Right ventricle myocardium inferior (tissue), 1 donor: ENCODE measurements at places on chromosomes 1 and 21. TPM values are rescaled to one million over a fixed set of nuclear protein-coding genes. Genes with fewer than 3 reads are reported as not detected.

Gene C1orf56
- 6.6 TPM for total RNA-seq

Gene AGT
- 74.5 TPM for total RNA-seq

Gene C1orf141
- total RNA-seq: not detected

Gene LY9
- total RNA-seq: not detected

Gene CD58
- total RNA-seq: 30.1 TPM

Gene PEX19
- total RNA-seq: 102 TPM

Gene OLIG2
- not detected for total RNA-seq

Gene NCMAP
- 0.22 TPM for total RNA-seq

Gene KRTAP12-2
- not detected for total RNA-seq

Gene RGSL1
- not detected for total RNA-seq

Gene KCNJ9
- total RNA-seq: not detected

Gene HMGCL
- 32.8 TPM for total RNA-seq

Gene FCRL1
- total RNA-seq: not detected

Gene MANEAL
- 1.2 TPM for total RNA-seq

Gene LEFTY2
- 0.19 TPM for total RNA-seq

Gene PTGFR
- total RNA-seq: 1.3 TPM

- no peak for DNase-seq
Measured at GRCh38 chr1:34330061-34330460, 153.4 kb downstream of the C1orf94 start.

- no peak for DNase-seq
Measured at GRCh38 chr1:53593758-53594380, 134.7 kb downstream of the DMRTB1 start.

GRCh38 chr21:46082963-46083790, 14.7 kb upstream of the COL6A2 start:
- DNase-seq: no peak

GRCh38 chr1:47160716-47161115, 23.5 kb downstream of the CYP4A22 start:
- no peak for DNase-seq

GRCh38 chr21:38500073-38500472, 1.8 kb upstream of the ERG start:
- DNase-seq: no peak

DNA sequence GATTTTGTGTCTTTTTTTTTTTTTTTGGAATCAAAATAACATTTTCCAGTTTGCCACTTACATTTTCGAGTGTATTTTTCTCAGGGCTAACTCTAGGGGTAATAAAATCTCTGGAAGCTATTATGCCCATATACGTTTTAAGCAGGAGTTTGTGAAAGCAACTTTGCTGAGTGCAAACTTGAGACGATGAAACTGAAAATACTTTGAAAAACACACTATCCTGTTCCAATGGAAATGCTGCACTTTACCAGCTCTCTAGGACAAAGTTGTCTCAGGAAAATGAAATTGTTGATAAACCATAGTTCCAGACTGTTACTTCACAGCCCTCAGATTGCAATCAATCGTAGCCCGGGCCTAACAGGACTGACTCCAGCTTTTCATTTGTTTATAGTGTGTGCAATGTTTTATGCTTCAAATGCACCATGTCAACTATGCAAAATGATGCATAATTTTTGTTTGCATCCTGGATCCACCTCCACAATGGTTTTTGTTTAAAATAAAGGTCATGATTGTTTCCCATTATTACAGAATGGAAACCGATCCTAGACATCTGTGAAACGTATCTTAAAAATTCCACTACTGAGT, 220.6 kb upstream of the PKN2 start:
- no peak for DNase-seq

DNA sequence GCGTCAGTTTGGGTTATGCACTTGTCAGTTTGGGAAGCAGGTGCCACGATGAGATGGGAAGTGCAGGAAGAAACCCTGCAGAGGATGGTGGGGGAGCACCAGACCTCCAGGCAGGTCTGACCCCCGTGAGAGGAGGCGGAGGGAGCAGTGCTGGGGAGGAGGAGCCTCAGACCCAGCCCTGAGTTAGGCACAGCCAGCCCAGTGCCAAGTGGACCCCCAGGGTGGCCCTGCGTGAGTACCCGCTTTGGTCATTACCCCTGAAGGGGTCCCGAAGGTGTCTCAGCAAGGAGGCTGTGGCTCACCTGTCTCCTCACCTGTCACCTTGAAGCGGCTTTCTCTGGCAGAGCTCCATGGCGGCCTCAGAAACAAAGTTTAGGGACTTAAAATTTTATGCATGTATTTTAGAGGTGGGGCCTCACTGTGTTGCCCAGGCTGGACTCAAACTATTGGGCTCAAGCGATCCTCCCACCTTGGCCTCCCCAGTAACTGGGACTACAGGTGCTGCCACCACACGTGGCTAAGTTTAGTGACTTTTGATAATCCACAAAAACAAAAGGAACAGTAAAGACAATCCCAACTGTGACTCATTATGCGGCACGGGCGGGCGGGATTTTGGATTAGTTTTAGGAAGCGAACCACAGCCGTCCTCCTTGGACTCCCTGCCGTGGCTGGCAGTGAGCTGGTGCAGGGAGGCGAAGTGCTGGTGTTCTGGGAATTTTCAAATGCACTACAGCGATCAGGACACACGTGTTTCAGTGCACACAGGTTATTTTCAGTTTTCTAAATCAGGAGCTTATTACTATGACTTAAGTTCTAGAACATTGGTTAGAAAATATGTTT, 4.7 kb downstream of the AGPAT3 start:
- no peak for DNase-seq

DNA sequence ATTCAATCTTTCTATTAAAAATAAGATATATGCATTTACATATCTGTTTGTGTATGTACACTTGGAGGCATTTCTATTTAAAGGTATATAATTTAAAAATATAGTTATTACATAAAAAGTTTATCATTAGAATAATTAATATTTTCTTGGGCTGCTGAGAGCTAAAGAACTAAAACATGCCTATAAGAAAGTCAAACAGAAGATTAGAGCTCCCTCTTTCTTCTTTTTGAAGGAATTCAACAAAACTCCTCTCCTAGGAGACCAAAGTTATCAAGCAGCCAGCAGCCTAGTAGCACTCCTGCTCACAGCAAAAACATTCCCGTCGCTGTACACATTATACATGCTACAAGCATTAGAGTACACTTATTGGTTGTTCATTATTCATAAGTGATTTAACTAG, 216.4 kb downstream of the VAV3 start:
- no peak for DNase-seq

GRCh38 chr1:183244466-183244865, 58.4 kb downstream of the LAMC2 start:
- DNase-seq: peak; percentile 84

DNA sequence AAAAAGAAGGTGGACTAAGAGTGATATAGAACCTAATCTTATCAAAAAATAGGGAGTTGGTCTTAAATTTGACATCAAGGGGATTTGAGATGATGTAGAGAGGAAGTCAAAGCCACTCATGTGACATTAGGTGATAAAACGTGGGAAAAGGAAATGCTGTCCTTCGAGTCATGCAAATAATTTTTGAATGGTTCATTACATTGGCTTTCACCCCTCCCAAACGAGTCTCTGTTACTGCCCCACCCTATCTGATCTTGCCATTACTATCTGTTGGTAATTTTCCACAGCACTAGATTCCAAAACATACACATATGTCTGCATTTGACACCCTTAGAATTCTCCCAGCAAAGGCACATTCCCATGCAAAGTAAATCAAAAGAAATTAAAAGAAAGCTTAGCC, 531.1 kb upstream of the ADAMTS5 start:
- no peak for DNase-seq

DNA sequence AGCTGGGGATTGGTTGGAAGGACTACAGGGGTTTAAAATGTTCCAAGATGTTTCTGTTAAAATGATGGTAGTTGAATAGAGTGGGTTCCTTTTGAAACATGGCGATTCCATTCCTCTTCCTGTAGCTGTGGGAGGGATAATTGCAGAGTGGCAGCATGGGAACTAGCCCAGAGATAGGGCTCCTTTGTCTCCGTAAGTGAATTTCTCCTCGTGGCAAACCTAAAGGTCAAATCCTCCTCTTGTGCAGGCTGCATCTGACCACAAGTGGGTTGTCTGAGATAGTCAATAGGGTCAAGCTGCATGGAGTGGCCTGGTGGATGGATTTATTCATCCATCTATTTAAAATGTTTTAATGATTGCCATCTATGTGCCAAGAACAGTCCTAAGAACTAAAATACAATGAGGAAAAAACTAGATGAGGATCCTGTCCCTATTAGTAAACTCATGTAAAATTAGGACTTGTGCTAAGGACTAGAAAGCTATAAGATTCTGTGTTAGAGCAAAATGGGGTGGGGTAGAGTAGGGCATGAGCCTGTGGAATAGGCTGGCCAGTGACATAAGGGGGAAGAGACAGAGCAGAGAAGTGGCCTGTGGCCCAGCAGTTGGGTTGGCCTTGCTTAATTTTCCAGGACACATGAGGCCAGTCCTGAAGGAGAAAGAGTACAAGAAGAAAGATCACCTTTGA, 89.1 kb upstream of the IVNS1ABP start:
- DNase-seq: no peak

DNA sequence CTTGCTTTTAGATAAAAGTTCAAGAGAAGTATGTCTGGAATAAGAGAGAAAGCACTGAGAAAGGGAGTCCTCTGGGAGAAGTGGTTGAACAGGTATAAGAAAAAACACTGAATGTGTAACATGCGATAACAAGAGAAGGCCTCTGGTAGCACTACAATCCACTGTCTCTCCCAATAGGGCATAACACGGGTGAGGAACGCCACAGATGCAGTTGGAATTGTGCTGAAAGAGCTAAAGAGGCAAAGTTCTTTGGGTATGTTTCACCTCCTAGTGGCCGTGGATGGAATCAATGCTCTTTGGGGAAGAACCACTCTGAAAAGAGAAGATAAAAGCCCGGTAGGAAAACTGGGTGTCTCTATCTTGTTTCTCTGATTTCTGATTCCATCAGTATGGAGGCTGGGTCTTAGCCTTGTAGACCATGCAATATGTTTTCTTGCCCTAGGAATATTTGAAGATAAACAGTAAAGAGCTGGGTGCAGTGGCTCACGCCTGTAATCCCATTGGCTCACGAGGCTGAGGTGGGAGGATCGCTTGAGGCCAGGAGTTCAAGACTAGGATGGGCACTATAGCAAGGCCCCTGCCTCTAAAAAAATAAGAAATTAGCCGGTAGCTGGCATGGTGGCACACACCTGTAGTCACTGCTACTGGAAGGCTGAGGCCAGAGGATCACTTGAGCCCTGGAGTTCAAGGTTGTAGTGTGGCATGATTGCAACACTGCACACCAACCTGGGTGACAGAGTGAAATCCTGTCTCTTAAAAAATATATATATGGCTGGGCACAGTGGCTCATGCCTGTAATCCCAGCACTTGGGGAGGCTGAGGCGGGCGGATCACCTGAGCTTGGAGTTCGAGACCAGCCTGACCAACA, 40.4 kb downstream of the DAP3 start:
- no peak for DNase-seq

DNA sequence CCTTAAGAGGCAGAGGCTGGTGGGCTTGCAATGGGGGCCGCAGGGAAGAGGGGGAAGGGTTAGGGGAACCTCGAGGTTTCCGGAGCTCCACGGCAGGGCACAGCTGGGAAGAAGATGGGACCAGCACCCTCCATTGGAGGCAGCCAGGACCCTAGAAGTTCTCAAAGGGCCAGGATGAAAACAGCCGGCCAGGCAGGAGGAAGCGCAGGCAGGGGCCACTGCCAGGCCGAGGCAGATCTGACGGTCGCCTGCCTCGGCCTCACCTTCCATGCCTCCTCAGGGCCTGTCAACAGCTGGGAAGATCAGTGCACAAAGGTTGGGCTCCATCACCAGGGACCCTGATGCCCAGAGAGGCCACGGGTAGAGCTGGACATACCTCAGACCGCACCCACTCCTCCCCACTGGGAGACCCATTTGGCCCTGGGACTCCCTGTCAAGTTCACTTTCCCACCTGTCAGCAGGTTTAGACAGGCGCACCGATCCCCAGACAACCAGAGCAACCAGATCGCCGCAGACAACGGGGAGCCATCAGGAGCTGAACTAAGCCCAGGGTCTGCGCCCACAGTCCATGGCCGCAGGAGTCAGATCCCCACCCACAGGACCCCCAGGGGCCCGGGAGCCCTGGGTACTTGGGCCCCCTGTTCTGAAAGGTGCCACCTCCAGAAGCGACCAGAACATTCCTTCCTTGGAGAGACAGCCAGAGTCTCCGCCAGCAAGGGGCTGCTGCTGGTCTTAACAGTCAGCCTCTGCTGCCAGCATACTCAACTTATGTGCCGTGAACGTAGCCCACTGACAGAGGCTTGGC, 2.2 kb downstream of the SLC19A1 start:
- DNase-seq: peak; percentile 31

DNA sequence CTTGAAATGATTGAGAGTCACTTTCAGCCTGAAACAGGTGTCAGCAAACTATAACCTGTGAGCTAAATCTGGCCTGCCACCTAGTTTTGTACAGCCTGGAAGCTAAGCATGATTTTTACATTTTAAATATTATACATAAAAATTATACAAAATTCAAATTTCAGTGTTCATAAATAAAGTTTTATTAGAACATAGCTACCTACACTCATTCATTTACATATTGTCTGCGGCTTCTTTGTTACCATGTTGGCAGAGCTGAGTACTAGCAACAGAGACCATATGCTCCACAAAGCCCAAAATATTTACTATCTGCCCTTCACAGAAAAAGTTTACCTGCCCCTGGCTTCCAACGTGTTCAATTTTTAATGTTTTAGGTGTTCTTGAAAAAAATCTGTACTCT, 8.0 kb upstream of the C1orf162 start:
- DNase-seq: no peak

- DNase-seq: no peak
Measured at GRCh38 chr1:17060306-17060749, 6.5 kb upstream of the SDHB start.

DNA sequence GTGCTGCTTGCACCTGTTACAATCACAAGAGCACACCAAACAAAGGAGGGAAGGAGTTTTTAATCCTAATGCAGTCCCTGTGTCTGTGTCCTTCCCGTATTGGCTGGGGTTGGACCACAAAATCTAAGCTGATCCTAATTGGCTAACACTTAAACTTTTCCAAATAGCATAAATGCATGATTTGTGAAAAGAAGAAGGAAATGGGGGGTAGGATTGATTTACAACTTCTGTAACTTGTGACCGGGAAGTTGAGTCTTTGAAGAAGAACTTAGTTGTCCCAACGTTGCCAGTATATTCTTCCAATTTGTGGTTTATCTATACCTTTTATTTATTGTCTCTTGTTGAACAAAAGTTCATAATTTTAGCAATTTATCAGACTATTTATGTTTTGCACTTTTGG, 11.8 kb upstream of the IPP start:
- no peak for DNase-seq

- DNase-seq: no peak
Measured at GRCh38 chr1:60090655-60091054, 17.1 kb upstream of the C1orf87 start.

DNA sequence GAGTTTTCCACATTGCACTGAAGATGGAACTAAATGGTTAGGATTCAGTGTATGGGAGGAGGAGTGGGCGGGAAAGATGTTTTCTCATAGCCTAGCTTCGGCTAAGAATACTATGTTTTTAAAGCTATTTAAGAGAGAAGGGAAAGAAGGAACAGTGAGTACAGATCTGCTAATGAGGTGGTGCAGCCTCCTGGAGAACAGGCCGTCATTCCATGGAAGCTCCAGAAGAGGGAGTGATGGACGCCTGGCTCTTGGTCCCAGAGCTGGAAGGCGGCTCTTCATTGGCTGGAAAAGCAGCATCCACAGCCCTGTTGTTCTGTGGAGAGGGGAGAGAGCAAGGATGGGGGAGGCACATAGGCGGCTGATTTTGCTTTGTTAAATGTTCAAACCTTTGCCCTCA, 6.9 kb downstream of the CAMK1G start:
- DNase-seq: no peak

- no peak for DNase-seq
Measured at GRCh38 chr1:216533776-216534175, 110.5 kb upstream of the USH2A start.

- DNase-seq: no peak
Measured at GRCh38 chr1:155485945-155486344, 76.7 kb downstream of the ASH1L start.
